ENCODE measurements at places on chromosomes 11 and 22.

- DNase-seq: no peak
These were observed 61.0 kb downstream of the SLC1A2 start for GRCh38 chr11:35358391-35358790.

- no peak for DNase-seq
These were observed at the start of gene KLHL35 for GRCh38 chr11:75432911-75433321. Gene KLHL35, minus strand, starts transcription at chr11:75433203. Its CDS starts 2,574 bp downstream, at chr11:75430629.

DNA sequence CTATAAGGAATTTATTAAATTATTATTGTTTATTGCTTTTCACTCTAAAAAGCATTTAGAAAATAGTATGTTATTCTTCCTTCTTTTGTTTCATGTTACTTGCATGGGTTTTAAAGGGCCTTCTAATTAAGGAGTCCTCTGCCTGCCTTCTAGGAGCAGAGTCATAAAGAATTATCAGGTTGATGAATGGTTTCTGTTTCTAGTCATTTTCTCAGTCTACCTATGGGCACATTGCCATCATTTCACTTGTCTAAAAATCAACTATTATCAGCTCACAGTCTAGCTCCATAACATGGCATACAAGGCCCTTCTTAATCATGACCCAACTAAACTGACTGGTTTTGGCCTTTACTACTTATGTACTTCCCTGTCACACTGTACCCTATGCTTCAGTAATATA lies 16.2 kb downstream of the DYNC2H1 start:
- DNase-seq: no peak

DNA sequence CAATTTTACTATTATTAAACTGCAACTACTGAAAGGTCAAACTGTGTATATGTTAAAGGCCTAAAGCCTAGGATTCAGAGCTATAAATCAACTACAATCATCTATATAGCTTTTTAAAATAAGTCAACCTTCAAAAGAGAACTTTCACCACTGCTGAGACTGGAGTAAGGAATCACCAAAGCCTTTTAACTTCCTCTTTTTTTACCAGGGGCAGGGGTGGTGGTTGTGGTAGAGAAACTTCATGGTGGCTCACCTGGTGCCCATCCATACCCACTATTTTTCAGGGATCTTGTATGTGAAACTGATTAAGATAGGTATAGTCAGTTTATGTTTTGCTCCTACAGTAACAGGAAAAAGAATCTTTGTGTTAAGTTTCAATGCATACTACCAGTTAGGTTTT lies 31.5 kb downstream of the TSG101 start:
- DNase-seq: peak; percentile 15

- DNase-seq: peak; percentile 72
These were observed 3.1 kb downstream of the ENDOD1 start for GRCh38 chr11:95092549-95093324.

DNA sequence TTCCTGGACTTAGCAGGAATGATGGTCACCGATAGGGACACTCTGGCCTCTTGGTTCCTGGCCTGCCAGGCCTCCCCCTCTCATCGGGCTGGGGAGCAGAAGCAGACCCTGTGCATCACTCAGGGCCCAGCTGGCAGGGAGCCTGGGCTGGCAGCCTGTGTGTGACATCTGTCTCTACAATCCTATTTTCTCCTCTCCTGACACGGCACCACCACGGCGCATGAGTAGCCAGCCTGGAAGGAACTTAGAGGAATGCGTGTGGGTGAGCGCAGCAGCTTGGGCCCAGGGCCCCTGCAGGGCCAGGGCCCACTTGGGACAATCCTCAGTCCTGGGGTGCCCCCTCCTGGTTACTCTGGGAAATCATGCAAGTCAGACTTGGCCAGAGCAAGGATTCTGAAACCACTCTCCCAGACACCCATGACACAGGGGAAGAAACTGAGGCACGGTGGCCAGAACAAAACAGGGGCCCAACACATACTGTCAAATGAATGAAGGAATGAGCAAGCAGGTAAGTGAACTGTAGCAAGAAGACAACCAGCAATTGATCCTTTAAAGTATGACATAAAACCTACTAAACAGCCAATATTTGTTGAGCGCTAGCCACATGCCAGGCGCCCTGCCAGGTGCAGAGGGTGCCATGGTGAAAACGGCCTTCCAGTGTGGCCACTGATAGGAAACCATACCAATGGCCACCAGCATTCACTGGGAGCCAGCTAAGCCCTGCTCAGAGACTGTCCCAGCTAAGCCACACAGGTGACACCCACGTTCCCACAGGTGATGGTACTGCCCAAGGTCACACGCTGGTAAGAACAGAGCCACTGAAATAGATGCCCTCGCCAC lies 13.3 kb downstream of the RSPH14 start:
- peak; percentile 81 for DNase-seq

DNA sequence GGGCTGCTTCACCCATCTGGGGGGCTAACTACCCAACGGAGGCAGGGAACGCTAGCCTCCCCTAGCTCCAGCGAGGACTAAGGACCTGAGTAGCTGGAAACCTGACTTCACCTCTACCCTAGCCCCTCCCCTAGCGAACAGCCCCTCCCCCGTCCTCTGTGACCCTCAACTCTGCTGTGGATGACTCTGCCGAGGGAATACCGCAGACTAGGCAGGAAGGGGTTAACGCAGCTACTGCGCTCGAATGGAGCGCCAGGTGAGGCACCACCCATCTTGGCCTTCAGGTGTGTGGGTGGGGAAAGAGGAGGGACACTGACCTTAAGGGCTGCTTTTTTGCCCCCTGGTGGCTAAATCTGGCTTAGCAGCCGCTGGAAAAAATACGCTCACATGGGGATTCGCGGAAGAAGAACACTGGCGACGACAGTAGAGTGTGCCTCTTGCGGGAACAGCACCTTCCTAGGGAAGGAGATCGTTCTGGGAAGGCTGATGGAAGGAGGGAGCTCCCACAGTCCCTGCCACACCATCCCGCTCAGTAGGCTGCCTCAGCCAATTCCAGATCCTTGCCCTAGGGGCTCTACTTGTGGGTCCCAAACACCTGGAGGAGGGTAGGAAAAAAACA lies 4.5 kb upstream of the BCL9L start:
- peak; percentile 91 for DNase-seq

GRCh38 chr11:17544181-17544622 lies at the start of gene USH1C:
Gene USH1C, minus strand, starts transcription at chr11:17544416. Its CDS starts 109 bp downstream, at chr11:17544307.
- no peak for DNase-seq

DNA sequence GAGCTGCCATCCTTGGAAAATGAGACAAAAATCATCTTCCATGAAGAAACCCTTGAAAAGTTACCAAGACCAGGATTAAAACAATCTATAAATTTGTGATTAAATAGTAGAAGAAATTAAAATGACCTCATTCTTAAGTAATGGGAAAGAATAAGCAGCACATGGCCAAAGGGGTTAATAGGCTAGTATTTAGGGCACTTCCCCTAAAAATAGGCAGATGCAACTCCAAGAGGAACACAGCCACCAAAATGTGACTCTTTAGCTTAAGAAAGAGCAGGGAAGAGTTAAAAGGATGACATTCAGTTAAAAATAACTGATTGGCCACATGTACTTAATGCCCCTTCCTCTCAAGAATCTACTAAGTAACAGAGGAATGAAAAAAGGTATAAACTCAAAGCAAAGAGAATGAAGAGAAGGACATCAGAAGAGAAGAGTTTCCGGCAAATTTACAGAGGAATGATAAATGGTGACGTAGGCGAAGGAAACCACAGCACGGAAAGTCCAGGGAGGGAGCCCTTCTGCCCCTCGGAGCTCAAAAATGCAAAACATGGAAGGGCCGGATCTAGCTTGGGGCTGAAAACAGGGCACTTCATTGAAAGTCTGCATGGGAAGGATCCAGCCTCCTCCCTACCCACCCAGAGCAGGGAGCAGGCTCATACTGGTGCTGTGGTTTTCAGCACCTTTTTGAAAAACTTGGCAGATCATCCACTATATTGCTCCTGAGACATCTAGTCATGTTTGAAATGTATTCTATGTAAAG lies 17.8 kb downstream of the SCUBE2 start:
- no peak for DNase-seq

DNA sequence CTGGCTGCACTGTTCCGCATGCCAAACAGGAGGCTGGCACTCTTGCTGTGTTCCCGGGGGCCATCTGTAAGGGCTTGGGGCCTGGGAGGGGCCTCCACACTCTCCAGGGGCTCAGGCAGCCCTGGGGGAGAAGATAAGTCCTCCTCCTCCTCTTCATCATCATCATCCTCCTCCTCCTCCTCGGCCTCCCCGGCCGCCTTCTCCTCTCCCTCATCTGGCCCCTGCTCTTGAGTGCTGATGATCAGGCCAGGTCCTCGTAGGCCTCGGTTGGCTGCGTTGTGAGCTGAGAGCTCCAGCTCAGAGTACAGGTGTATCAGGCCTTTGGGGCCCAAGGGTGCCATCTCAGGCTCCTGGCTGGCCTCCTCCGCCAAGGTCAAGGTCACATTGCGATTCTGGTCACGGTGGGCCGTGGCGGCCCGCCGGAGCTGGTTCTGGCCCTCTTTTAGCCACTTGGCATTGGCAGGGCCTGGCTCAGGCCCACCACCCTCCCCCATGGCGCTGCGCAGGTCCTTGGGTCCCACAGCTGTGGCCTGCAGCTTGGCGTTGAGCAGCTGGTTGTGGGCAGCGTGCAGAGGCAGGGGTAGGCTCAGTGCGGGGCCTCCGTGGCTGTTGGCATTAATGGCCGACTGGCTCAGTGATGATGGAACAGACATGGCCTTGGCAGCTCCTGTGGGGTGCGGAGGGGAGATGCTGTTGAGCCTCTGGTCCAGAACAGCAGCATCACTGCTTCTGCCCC lies 8.0 kb downstream of the APBB1 start:
- no peak for DNase-seq

DNA sequence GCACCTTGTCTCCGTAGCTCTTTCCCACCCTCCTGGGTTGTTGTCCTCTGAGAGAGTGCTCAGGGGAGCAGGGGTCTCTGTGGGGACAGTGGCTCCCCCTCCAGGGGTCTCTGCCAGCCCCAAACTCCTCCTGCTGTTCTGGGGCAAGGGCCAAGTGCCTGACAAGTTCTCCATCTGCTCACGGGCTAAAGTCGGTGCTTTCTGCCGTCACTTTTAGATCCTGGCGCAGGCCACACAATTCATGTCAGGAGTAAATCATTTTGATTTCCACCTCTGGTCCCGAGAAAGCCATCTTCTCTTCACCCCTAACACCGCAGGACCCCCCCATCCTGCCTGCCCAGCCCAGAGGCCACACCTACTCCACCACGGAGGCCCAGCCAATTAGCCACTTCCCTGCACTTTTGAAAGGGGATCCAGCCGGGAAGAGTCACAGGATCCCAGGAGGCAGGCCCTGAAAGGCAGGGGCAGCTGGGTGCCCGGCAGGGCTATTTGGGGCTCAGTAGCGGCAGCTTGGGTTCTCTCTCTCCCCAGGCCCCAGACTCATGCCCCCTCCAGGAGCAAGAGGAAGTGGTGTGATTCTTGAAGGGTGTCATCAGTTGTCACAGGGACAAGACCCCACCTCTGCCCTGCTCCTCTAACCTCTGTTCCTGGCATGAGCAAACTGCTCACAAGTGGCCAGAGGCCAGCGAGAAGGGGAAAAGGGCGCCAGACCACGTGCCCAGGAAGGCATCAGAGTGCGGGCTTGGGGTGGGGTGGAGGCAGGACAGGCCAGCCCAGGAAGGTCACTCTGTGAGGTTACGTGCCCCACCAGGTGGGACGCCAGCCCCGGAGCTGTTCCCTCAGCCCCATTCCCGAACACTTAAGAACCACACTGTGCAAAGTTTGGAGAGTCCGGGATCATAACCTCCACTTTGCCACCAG lies 1.3 kb downstream of the MACROD1 start:
- peak; percentile 52 for DNase-seq
